Cardiac septum (tissue), 1 donor: ENCODE measurements at places on chromosomes 1 and 21.

GRCh38 chr1:213387380-213388015, 336.5 kb downstream of the RPS6KC1 start:
- no peak for DNase-seq

DNA sequence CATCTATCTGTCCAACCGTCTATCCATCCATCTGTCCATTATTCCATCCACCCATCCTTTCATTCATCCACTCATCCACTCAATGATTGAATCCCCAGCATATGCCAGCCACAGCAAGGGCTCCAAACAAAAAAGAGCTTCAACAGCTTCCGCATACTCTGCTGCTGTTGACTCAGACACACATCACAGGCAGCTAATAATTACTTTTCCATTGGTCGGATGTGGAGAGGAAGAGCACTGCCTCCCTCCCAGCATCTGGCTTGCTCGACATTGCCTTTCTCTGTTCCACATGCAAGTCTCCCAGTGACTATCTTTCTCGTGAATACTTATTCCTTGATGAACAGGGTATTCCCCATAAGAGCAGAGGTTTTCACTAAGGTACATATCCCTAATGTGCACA, 176.5 kb downstream of the HIVEP3 start:
- DNase-seq, result no peak

DNA sequence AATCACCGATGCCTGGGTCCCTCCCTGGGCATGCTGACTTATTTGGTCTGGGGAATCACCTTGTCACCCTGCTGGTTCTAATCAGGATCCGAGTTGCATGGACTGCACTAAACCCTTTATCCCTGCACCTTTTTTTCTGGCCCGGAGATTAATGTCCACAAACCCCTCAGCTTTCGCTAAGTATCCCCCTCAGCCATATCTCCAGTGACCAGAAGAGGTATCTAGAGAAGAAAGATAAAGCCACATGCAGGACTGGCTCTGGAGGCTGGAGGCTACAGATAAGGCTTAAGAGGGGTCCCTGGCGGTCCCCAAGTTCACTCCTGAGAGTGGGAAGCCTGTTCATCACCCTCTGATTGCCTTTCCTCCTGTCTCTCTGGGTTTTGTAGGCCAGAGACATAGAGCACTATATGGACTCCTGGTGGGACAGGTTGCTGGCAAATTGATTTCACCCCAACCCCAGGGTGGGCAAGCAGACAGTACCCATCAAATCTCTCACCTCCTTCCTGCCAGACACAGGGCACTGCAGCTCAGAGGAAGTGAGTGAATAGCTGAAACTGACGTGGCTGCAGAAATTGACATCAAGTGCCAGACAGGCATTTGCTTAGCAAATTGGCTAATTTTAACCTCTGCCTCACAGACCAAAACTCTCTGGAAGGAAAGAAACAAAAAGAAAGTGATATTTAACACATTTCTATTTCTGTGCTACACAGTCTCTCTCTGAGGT, 38.8 kb downstream of the HMGB4 start:
- DNase-seq, result no peak

DNA sequence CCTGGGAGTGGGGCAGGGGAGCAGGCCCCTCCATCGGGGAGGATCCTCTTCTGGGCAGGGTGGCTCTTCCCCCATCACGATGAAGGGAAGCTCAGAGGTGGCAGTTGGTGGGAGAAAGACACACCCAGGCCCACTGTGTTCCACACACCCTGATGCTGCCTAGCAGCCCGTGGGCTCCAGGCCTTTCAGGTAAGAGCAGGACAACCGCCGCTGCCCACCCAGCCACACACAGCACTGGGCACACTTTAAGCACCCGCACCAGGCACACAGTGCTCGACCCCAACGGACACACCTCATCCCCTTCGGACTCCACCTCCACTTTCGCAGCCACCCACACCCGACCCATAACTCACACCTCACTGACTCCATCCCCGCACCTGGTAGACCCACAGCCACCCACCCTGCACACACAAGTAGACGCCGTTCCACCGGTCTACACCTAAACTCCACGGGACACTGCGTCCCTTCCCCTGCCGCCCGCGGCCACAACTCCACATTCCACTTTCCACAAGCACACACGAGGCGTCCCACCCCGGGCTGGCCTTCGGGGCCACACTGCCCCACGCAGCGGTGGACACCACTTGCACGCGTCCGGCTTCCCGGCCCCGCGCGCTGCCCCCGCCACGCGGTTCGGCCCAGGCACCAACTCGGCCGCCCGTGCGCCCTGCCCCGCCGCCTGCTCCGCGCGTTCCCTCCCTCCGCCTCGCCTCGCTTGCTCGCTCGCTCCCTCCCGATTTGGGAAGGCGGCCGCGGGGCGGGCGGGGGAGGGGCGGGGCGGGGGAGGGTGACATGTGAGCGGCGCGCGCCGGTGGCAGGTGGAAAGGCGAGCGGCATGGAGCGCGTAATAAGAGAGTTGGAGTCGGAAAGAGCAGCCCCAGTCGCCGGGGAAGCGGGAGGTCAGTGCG, at the start of gene KCNQ4:
TSS of gene KCNQ4 (plus strand) at position 787 of the 905 bp plus-strand sequence. CDS start 307 bp downstream, outside the sequence.
- peak; percentile 81 for DNase-seq

GRCh38 chr21:45243603-45244002, 44.1 kb downstream of the POFUT2 start:
- DNase-seq, result no peak

- no peak for DNase-seq
Observed at GRCh38 chr1:186996816-186997215, 168.1 kb downstream of the PLA2G4A start.
